Progenitor cell of endocrine pancreas (in vitro differentiated cells): ENCODE measurements at places on chromosomes 1 and 21. TPM values are rescaled to one million over a fixed set of nuclear protein-coding genes. Genes with fewer than 3 reads are reported as not detected.

The SLC44A3 gene
- total RNA-seq = 70.4 and 75.4 TPM in 2 replicates

The LRRC41 gene
- total RNA-seq = 100 and 103 TPM in 2 replicates

GRCh38 chr1:55869065-55869464 lies 653.9 kb upstream of the USP24 start:
- no peak overlapping the region for H3K27ac ChIP-seq
- no peak overlapping the region for H3K4me3 ChIP-seq
- H3K4me1 ChIP-seq = peaks cover 8% of the 10 kb centered on the region
- no peaks in the 10 kb centered on the region for H3K36me3 ChIP-seq
- no peak for DNase-seq
- peaks cover 11% of the 10 kb centered on the region for H3K27me3 ChIP-seq

GRCh38 chr1:187948170-187948794 lies 1119.5 kb downstream of the PLA2G4A start:
- H3K27ac ChIP-seq = no peak overlapping the region
- H3K36me3 ChIP-seq = peaks cover 2% of the 10 kb centered on the region
- H3K4me1 ChIP-seq = no peaks in the 10 kb centered on the region
- no peak overlapping the region for H3K4me3 ChIP-seq
- no peak for DNase-seq

DNA sequence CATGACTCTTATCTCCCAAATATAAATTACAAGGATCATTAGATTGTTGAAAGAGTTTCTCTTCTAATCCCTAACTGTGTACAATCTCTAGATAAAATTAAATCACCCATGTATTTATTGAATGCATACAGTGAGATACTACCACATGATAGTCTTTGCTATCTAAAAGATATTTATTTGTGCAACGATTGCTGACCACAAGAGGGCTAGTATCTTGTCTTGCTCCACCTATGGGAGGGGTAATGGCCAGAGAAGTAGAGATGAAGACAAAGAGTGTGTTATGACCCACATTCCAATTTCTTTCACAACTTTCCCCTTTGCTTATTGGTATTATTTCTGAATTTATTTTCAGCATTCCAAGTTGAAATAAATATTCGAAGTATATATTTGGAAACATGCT lies 13.7 kb downstream of the PYHIN1 start:
- no peaks in the 10 kb centered on the region for H3K36me3 ChIP-seq
- H3K27me3 ChIP-seq = no peaks in the 10 kb centered on the region
- no peak for DNase-seq
- no peak overlapping the region for H3K27ac ChIP-seq
- H3K4me1 ChIP-seq = no peaks in the 10 kb centered on the region

DNA sequence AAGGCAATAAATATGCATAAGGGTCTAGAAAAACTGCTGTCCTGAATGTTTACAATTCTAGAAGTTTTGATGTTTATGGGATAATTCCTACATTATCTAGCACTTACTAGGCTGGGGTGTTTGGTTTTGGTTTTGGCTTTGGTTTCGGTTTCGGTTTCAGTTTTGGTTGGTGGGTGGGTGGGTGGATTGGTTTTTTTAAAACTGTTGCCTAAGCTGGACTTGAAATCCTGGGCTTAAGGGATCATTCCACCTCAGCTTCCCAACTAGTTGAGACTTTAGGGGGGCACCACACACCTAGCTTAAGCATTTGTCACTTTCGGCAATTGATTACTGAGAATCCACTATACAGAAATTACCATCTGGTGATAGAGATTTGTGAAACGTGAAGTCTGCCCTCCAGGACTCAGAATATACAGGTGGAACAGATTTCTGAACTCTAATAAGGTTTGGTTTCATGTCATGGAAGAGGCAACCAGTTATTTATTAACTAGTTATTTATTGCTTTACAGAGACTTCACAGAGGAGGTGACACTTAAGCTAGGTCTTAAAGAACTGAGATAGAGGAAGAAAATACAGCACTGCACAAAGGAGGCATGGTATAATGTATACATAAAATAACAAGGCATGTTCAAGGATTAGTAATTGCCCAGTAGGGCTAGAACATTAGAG lies 69.6 kb downstream of the PIK3R3 start:
- no peaks in the 10 kb centered on the region for H3K27me3 ChIP-seq
- H3K36me3 ChIP-seq = peaks cover 27% of the 10 kb centered on the region
- no peak overlapping the region for H3K4me3 ChIP-seq
- no peak for DNase-seq
- peak overlapping the region; percentile 41 for H3K27ac ChIP-seq
- peaks cover 10% of the 10 kb centered on the region for H3K4me1 ChIP-seq

The TMEM269 gene
- 0.42 and 0.48 TPM in 2 replicates for total RNA-seq

DNA sequence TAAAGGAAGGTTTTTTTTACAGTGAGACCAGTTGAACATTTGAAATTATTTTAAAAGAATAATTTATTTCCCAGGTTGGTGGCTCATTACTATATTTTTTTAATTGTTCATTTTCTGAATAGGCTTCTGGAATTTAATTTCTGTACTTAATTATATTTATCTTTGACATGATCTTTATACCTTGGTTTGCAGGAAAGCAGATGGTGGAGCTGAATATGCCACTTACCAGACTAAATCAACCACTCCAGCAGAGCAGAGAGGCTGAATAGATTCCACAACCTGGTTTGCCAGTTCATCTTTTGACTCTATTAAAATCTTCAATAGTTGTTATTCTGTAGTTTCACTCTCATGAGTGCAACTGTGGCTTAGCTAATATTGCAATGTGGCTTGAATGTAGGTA lies 41.5 kb downstream of the CD46 start:
- no peak for DNase-seq
- peaks cover 8% of the 10 kb centered on the region for H3K4me1 ChIP-seq
- H3K4me3 ChIP-seq = no peak overlapping the region
- H3K27me3 ChIP-seq = no peaks in the 10 kb centered on the region

DNA sequence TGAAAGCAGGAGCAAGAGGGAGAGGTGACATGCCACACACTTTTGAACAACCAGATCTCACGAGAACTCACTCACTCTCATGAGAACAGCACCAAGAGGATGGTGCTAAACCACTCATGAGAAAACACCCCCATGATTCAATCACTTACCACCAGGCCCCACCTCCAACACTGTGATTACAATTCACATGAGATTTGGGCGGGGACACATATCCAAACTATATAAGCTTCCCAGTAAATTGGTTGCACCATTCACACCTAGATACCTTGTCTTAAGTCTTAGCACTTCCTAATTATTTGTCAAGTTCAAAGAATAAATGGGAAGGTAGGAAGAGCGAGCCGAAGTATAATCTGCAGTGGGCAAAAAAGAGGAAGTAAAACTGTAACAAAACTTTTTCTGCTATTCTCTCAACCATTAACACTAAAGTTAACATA lies 34.3 kb downstream of the AMY1C start:
- H3K4me1 ChIP-seq = peaks cover 3% of the 10 kb centered on the region
- DNase-seq = no peak
- H3K27ac ChIP-seq = no peak overlapping the region
- peaks cover 3% of the 10 kb centered on the region for H3K27me3 ChIP-seq
- H3K4me3 ChIP-seq = no peak overlapping the region

The FMN2 gene
- total RNA-seq = 2.3 and 3.2 TPM in 2 replicates

GRCh38 chr21:16408280-16408679 lies 678.5 kb downstream of the USP25 start:
- no peak for DNase-seq
- no peak overlapping the region for H3K4me3 ChIP-seq
- peaks cover 4% of the 10 kb centered on the region for H3K4me1 ChIP-seq
- H3K27me3 ChIP-seq = no peaks in the 10 kb centered on the region
- peaks cover 4% of the 10 kb centered on the region for H3K36me3 ChIP-seq

GRCh38 chr1:205688171-205689080 lies 8.1 kb upstream of the SLC45A3 start:
- DNase-seq = no peak
- peaks cover 17% of the 10 kb centered on the region for H3K4me1 ChIP-seq
- no peak overlapping the region for H3K4me3 ChIP-seq
- no peaks in the 10 kb centered on the region for H3K27me3 ChIP-seq
- H3K27ac ChIP-seq = no peak overlapping the region

GRCh38 chr1:236774926-236775325 lies 20.2 kb upstream of the MTR start:
- no peak for DNase-seq
- peaks cover 8% of the 10 kb centered on the region for H3K27me3 ChIP-seq
- peaks cover 2% of the 10 kb centered on the region for H3K4me1 ChIP-seq
- H3K4me3 ChIP-seq = no peak overlapping the region
- H3K27ac ChIP-seq = no peak overlapping the region
- H3K36me3 ChIP-seq = no peaks in the 10 kb centered on the region

GRCh38 chr1:23810818-23811540 lies 10.4 kb upstream of the GALE start:
- no peak for DNase-seq
- H3K36me3 ChIP-seq = peaks cover 13% of the 10 kb centered on the region
- no peaks in the 10 kb centered on the region for H3K4me1 ChIP-seq

- H3K4me1 ChIP-seq = peaks cover 13% of the 10 kb centered on the region
- no peak overlapping the region for H3K4me3 ChIP-seq
- no peak for DNase-seq
- H3K27ac ChIP-seq = no peak overlapping the region
These were observed 5.7 kb downstream of the ATP6V1G3 start for GRCh38 chr1:198534548-198535418.

DNA sequence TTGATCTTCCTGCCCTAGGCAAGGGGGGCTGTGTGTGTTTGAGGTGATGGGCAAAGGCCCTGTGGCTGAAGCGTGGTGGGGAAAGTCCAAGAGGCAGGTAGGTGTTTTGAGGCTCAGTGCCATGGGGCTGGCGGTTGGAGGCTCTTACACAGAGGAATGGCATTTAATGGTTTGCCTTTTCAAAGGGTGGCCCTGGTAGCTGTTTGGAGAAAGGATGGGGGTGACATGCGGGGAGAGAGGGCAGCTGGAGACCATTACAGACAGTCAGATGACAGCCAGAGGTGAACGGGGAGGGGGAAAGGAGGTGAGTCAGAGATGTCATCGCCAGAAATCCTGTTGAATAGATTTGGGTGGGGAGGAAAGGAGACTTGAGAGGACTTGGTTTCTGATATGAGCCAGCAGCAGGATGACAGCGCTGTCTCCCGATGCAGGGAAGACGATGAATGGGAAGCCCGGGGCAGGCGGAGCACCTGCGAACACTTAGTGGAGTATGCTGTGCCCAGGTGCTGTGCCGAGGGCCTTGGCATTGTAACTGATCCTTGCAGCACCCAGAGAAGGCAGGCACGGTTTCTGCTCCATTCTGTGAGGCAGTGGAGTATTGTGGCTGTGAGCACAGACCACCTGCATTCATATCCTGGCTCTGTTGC lies 56.3 kb downstream of the MAN1C1 start:
- no peak overlapping the region for H3K4me3 ChIP-seq
- peaks cover 5% of the 10 kb centered on the region for H3K4me1 ChIP-seq
- H3K36me3 ChIP-seq = no peaks in the 10 kb centered on the region
- H3K27ac ChIP-seq = no peak overlapping the region
- H3K27me3 ChIP-seq = peaks cover 9% of the 10 kb centered on the region

- H3K36me3 ChIP-seq = peaks cover 10% of the 10 kb centered on the region
- no peak overlapping the region for H3K27ac ChIP-seq
- no peak overlapping the region for H3K4me3 ChIP-seq
- H3K4me1 ChIP-seq = peaks cover 5% of the 10 kb centered on the region
These were observed 15.1 kb downstream of the SH2D2A start for GRCh38 chr1:156801409-156802121.

The BARHL2 gene
- not detected in 2 replicates for total RNA-seq

The UBXN10 gene
- total RNA-seq = 2.8 and 3.1 TPM in 2 replicates
